ENCODE measurements at places on chromosomes 16 and 17. TPM values are rescaled to one million over a fixed set of nuclear protein-coding genes. Genes with fewer than 3 reads are reported as not detected.

- DNase-seq: no peak
These were observed 25.1 kb downstream of the SGSM2 start for GRCh38 chr17:2362416-2362815.

DNA sequence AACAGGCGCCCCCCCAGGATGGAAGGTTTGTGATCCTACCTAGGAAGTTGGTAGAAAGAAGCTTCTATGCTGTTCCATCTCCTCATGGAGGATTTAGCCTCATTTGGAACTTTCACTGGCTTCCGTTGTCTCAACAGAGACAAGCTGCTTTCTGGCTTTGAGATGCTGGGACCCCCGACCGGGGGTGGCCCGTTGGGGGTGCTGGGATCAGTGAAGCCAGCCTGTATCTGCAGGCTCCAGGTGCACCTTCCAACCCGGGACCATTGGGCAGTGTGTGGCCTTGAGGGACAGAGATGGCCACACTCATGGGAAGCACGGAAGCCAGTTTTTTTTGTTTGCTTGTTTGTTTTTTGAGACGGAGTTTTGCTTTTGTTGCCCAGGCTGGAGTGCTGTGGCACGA, 15.4 kb downstream of the CIBAR2 start:
- no peak for DNase-seq

- DNase-seq: no peak
These were observed 72.9 kb downstream of the SLC5A11 start for GRCh38 chr16:24918641-24919040.

GRCh38 chr16:10813099-10813455, 5.5 kb downstream of the TVP23A start:
- no peak for DNase-seq

- DNase-seq: no peak
These were observed 92.2 kb upstream of the AMZ2 start for GRCh38 chr17:68155692-68156091.

DNA sequence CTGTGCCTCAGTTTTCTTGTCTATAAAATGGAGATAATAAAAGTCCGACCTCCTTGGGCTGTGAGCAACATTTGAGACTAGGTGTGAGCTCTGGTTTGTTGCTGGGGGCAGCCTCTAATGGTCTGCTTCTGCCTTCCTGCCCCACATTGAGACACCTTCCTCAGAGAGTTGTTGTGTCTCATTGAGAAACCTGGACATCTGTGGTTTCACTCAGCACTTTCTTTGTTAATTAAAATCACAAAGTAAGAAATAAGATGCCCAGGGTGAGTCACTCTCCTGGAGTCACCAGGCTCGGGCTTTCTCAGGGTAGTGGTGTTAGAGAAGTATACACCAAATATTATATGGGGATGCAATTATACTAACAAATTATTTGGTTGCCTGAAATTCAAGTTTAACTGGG, 389.2 kb upstream of the SALL1 start:
- no peak for DNase-seq

GRCh38 chr17:78992542-78993212, 13.0 kb upstream of the LGALS3BP start:
- DNase-seq: no peak

GRCh38 chr16:13926891-13927290, 6.9 kb downstream of the ERCC4 start:
- no peak for DNase-seq

GRCh38 chr17:83121921-83122820, 42.8 kb downstream of the METRNL start:
- DNase-seq: no peak

GRCh38 chr16:81456523-81457325, 12.1 kb downstream of the CMIP start:
- DNase-seq: peak; percentile 74

DNA sequence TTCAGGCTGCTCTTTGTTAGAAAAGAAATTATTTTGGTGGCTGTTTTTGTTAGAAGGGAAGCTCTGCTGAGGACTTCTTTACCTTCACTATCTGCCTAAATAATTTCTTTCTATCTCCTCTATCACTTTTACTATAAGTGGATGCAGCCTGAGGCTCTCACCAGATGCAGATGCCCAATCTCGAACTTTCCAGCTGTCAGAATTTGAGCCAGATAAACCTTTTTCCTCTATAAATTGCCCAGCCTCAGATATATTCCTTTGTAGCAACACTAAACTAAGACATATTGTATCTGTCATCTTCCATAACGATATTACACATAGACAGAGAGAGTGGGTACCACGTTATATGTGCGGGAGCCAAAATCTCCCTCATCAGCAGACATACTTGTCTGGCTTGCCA, 15.7 kb upstream of the CDH8 start:
- no peak for DNase-seq

DNA sequence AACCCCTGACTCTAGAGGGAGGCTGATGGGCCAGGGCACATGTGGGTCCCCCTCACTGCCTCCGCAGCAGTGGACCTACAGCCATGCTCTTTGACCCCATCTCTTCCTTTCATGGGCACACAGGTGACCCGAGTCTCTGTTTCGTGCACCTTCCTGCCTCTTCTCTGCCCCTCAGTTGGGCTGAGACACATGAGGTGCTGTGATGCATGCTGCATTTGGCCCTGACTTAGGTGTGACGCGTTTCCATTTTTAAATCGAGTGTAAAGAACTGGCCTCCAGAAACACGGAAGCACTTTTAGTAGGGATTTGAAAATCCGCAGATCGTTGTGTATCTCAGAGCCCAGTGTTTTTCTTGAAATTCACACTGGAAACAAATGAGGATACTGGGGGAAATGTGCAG, 24.6 kb downstream of the C16orf90 start:
- no peak for DNase-seq

- peak; percentile 14 for DNase-seq
These were observed 6.2 kb upstream of the DUSP14 start for GRCh38 chr17:37483311-37484039.

DNA sequence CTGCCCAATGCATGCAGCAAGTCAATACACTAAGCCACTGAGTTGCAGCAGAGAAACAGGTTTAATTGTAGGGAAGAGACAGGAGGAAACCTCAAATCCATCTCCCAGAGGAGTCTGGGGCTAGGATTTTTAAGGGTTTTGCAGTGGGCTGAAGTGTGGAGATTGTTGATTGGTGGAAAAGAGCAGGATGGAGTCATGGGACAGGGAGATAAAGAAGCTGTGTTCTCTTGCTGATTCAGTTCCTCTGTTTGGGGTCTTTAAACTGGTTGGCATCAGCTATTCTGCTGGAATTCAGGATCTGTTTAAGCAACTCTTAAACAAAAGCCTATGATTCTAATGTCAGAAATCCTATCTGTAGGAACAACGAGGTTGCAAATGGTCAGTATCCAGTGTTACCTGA, 180.8 kb upstream of the CACNG3 start:
- DNase-seq: no peak

DNA sequence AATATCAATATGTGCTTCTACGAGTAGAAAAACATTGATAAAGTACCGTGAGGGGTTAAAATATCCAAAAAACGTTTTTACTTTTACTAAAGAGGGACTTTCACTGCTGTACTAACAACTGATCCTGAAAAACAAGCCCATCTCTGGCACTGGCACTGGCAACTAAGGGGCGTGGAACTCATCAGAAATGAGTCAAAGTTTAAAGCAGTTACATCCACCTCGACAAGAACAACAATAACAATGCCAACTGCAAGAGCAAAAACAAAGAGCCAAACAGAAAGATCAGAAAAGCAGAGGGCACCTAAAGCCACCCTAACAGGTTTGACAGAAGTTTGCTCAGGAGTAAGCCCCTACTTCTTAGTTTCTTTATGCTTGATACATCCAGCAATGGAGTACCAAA, 13.1 kb downstream of the MBTPS1 start:
- no peak for DNase-seq

GRCh38 chr16:57518922-57519321, 17.4 kb downstream of the CCDC102A start:
- DNase-seq: no peak

- no peak for DNase-seq
These were observed 2.4 kb downstream of the SLC5A10 start for GRCh38 chr17:18954321-18954720.

DNA sequence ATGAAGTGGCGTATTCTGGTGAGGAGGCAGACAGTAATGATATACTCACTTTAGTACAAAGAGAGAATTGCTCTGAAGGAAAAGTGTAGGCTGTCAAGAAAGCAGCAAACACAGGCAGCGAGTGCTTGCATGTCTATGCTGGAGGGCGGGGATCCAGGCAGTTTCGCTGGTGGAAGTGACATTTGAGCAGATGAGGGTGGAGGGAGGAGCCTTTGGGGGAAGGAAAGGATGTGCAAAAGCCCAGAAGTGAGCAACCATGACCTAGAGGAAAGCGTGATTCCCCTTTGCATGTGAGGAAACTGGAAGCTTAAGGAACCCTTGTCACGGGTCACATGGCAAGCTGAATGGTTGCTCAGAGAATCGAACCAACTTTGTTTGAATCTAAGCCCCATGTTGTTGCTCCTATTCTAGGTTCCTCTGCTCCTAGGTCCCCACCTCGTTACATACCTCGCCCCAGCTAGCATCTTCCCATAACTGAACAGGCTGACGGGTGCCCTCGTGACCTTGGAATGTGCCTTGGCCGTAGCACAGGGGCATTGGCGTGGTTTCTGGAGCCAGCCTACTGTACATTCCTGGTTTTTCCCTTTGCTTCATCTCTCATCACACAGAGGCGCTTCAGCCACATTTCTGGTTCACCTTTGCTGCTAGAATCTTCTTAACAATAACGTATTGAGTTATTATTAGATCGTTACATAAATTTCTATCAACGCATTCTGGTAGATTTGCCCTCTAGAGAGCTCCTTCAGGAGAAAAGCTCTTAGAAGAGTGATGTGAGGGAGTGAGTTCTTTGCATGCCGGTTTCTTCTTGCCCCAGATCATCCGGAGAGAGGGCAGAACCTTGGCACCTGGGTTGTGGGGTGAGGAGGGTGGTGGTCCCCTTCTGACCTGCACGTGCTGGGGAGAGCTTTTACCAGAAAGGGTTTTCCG, 191.8 kb downstream of the SNX29 start:
- no peak for DNase-seq

DNA sequence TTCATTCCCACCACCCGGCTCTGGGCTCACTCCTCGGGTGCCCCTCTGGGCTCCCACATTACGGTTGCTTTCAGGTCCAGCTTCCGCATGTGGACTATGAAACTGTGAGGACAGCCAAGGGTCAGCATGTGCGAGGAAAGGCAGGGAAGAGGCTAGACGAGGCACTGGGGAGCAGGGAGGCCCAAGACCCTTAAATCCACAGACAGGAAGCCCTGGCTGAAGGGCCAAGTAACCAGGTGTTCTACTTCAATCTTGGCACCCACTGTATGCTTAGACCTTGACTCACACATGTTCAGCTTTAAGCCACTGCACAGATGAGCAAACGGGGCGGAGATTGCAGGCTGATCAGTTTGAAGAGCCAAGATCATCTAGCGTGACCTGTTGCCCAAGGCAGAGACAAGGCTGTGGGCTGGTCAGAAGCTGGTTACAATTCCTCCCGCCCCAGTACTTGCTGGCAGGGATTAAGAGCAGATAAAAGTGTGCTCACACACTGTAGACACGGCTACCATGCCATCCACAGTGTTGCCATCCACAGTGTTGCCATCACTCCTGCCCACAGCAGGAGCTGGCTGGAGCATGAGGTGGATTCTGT, at the start of gene CES4A:
Gene CES4A (plus strand): TSS at position 393 of the 592 bp plus-strand sequence. CDS start 184 bp downstream, at position 577.
- DNase-seq: peak; percentile 46

DNA sequence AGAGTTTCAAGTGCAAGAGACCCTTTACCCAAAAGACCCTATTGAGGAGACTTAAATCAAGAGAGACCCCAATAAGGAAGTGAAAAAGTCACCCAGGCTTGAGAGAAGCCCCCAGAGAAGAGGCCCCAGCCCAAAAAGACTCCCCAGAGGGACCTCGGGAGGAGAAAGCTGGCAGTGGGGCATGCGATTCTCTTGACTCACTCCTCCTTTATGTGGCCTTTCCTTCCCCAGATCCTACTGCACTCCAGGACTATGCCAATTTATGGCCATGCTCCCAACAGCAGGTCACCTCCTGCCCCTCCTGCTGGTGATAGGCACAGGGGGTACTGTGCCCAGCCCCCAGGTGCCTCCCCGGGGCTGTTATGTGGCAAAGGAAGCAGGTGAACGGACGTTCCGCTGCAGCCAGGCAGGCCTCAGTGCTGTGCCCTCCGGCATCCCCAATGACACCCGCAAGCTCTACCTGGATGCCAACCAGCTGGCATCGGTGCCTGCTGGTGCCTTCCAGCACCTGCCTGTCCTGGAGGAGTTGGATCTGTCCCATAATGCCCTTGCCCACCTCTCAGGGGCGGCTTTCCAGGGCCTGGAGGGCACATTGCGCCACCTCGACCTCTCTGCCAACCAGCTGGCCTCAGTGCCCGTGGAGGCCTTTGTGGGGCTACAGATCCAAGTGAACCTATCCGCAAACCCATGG, 16.3 kb downstream of the LRRC3C start:
- no peak for DNase-seq

GRCh38 chr16:19228052-19228451, 57.5 kb upstream of the CLEC19A start:
- no peak for DNase-seq

DNA sequence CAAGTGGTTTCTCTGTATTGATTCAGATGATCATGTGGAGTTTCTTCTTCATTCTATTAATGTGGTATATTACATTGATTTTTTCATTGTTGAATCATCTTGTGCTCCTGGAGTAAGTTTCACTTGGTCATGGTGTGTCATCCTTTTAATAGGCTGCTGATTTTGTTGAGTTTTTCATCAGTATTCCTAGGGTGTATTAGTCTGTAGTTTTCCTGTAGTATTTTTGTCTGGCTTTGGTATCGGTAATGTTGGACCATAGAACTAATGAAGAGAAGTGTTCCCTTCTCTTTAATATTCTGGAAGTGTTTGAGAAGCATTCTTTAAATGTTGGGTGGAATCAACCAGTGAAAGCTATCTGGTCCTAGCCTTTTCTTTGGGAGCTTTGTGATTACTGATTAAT, 99.0 kb downstream of the OMG start:
- no peak for DNase-seq

GRCh38 chr17:6599364-6599763, 41.1 kb downstream of the KIAA0753 start:
- no peak for DNase-seq

GRCh38 chr16:84508502-84508901, 4.0 kb upstream of the MEAK7 start:
- no peak for DNase-seq

DNA sequence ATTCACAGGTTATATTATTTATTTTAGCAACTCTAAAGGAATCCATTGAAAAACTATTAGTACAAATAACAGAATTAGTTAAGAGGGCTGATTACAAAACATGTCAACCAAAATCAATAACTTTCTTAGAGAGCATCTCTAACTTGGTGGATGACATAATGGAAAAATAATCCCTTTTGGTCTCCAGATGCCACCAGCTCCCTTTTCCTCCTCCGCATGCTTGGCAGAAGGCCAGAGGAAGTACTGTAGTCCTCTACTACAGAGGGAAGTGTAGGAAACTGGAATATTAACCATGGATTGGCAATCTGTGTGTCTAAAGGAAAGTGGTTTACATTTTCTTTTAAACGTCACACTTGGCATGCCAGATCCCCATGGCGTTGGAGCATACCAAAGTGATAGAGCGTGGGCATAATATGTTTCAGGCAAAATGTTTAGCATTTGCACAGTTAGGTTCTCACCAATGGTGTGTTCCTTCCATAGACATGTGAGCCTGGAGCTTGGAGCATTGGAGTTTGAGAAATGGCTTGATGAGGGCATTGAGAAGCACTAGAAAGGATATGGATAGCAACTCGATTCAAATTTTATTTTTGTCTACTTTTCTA, 106.3 kb downstream of the PRKCB start:
- DNase-seq: no peak

Gene ZNF594
- 9.2 TPM for total RNA-seq

Gene GPR142
- 0.20 TPM for total RNA-seq

Gene PMFBP1
- total RNA-seq: 0.66 TPM

Gene NTN3
- total RNA-seq: 0.46 TPM

Gene NMRAL1
- 58.9 TPM for total RNA-seq

Gene NMT1
- total RNA-seq: 109 TPM

Gene CDYL2
- 14.1 TPM for total RNA-seq

Gene CHST4
- 586 TPM for total RNA-seq

Gene MYH2
- 2.4 TPM for total RNA-seq
